BJ (cell line): ENCODE measurements at places on chromosomes 5 and 9.

DNA sequence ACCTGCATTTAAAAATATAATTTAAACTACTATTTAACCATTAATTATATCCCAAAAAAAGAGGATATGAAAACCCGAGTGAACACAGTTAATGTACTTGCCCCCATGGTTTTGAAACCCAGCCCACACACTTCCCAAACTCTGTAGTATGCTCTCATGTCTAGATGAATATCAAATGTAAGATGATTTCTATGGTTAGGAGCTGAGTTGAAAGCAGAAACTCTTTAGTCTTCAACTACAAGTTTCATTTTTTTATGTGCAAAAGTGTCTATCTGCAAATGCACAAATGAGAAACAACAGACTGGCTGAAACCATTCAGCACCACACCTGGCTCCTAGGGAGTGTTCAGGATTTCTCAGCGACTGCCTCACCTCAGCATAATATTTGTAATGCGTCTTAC is 183.3 kb downstream of the SEMA5A start:
- DNase-seq: no peak

- DNase-seq: no peak
Measured at GRCh38 chr9:89780959-89781358, 176.1 kb downstream of the GADD45G start.

DNA sequence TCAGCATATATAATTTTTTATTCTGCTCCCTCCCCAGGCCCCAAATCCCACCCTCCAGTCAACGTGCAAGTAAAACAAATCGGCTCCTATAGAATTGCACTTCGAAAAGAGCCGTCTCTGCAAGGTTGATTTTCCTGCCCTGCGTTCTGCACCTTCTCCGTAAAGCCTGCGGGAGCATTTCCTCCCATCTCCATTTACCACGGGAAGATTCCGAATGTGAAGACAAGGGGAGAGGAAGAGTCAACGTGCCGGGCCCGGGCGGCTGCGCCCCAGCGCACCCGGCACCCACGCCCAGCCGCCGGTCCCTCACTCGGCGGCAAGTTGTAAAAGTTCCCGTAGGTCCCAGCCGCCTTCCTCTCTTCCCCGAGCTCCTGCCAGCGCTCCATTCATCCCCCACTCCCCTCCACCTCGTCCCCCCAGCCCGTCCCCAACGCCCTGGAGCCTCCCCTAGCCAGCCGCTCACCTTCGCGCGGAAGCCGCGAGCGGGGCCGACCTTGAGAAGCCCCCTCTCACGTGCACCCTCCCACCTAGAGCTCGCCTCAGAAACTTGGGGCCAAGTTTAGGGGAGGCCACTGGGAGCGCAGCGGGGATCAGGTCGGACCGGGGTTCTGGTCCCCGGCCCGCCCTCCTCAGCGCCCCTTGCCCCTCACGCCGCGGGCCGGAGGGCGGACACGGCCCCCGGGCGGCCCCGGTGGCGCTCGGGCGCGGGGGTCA is 431 bp downstream of the BNC2 start:
- no peak for DNase-seq

- no peak for DNase-seq
Measured at GRCh38 chr9:32344551-32345182, 39.8 kb upstream of the ACO1 start.

DNA sequence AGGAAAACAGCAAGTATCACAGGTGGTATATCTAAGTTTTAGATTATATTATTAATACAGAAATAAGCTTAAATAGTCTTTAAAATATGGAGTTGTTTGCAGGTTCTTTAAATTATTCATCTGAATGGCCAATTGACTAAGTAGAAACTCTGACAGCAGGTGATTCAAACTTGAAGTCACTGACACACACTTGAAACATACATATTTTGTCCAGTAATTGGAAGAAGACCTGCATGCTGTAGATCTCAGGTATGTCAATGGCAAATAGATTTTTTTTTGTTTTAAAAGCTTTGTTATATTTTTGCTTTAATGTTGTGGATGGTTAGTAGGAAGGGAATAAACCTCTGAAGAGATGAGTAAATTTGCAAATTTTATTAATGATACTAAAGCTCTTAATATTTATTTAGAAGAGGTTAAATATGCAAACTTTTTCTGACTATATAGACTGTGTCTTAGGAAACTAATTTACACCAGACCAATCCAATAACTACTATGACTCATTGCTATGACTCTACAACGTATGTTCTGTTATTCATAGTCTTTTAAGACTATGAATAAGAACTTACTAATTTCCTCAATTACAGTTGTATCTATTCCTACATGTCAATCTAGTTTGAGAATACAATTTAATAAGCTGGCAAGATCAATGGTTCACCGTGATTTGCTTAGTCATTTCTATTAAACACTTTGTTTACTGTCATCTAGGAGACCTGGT is 53.9 kb upstream of the RORB start:
- DNase-seq: no peak

DNA sequence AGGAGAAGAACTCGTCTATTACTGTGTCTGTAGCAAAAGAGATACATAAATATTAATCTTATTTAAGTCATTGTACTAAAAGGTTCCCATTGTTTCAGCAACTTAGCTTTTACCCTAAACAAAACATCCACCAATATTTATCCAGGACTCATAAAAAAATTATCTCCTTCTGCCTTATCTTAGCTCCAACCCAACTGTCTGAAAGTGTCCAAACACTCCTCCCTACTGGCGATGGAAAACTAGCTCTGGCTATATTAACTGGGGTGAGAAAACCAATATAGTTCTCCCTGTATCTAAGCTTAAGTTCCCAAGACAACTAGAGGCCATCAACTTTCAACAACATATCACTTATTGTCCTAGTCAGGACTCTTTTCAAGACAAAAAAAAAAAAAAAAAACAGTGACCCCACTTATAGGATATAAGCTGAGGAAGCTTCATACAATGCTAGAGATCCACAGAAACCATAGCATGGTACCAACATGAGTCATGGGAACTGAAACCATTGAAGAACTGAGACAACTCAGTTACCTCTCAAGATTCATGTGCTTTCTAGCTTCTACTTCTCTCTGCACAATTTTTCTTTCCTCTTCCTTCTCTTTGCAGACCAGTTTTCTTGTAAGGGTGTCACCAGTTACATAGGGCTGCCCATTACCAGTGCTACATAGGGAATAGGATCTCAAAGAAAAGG is 150.7 kb upstream of the RASA1 start:
- DNase-seq: no peak

- DNase-seq: no peak
Measured at GRCh38 chr9:125466411-125466810, 204.8 kb downstream of the GAPVD1 start.

GRCh38 chr9:132945186-132946130 is 1.0 kb upstream of the TSC1 start:
- no peak for DNase-seq

DNA sequence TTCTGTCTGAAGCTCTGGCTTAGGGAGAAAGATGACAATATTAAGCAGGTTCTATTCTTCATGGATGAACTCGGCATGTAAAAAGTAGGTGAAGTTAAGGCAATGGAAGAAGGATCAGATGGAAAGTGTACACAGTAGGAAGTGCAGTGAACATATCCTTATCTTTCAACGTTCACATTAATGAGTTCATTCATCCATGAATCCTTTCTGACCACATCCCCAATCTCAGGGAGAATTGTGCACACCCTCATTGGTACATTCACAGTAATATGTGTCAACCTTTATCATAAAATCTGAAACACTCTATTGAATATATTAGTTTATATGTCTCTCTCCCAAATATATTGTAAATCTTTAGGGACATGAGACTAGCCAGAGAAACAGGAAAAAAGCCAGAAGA is 5.5 kb downstream of the GIN1 start:
- no peak for DNase-seq

DNA sequence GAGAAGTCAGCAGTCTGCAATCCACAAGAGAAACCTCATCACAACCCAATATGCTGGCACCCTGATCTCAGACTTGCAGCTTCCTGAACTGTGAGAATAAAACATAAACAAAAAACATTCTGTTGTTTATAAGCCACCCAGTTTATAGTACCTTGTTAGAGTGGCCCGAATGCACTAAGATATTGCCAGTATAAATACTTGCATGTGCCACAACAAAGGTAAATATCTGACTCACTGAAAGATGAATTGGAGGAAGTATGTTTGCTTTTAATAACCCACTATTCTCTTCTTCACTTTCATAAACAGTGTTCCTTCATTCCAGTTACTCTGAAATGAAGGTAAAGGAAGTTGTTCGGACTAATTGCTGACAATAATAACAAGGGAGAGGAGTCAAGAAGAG is 1163.4 kb upstream of the CDH6 start:
- no peak for DNase-seq

DNA sequence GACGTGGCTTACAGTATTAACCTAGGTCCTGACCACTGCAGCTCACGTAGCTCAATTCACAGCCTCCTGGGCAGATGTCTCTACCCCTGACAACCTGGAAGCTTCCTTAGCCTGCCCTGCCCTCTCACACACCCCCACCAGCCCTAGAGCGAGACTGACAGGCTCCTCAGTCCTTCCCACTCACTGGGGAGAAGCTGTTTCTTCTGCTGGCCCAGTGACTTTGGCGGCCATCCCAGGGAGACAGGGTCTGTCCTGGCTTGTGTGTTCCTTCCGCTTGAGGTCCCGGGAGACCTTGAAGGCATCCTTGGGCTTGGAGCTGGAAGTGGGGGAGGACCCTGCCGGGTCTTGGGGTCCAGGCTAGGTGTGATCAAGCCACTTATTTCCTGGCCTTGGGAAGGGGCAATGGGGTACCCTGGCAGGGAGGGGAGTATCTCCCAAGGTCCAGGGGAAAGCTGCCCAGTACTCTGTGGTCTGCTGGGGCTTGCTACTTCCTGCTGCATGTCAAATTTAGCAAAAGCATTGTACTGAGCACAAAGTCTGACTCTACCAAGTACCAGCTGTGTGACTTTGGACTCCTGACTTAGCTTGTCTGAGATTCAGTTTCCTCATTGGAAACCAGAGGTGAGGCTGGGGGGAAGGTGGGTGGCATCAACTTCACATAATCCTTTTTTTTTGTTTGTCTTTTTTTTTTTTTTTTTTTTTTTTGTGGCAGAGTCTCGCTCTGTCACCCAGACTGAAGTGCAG is 1.9 kb downstream of the MIGA2 start:
- no peak for DNase-seq

- no peak for DNase-seq
Measured at GRCh38 chr5:14308384-14309154, 165.4 kb downstream of the TRIO start.

DNA sequence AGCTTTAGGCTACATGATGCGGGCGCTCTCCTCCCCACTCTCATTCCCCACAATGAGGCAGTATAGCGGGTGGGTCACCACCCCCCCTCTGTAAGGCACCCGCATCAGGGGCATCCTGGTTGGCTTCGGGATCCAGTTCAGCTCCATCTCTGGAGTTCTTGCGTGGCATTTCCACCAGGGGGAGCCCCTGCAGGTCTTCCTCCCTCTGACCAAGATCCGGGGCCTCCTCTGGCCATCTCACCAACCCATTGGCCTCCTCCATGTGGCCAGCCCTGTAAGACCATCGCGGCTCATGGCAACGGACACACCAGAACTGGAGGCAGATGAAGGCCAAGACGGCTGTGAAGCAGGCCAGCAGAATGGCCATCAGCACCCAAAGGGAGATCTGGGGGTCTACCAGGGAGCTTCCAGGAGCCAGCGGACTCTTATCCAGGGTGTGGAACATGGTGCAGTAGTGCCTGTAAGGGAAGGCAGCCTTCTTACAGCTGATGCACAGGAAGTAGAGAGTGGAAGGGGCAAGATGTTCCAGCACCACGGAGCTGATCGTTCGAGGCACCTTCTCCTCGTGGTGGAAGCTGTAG is 77.0 kb downstream of the CYFIP2 start:
- DNase-seq: no peak

- DNase-seq: no peak
Measured at GRCh38 chr9:70832492-70832891, 288.9 kb downstream of the TRPM3 start.
